ENCODE measurements at places on chromosomes 13 and 19.

GRCh38 chr19:3343619-3344502 lies 22.5 kb upstream of the NFIC start:
- peak; percentile 80 for DNase-seq

DNA sequence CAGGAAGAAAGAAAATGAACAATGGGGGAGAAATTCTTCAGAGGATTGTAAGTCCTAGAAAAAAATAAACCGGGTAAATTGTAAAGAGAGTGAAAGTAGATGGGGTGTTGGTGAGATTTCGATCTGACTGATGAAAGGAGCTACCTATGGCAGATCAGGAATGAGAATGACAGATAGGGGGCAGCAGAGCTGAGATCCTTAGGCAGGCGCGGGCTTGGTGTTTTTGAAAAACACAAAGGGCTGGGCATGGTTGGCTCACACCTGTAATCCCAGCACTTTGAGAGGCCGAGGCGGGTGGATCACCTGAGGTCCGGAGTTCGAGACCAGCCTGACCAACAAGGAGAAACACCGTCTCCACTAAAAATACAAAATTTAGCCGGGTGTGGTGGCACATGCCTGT lies 1468.6 kb upstream of the SLC10A2 start:
- no peak for DNase-seq

- DNase-seq = no peak
Measured at GRCh38 chr13:96025283-96025682, 27.9 kb downstream of the UGGT2 start.

DNA sequence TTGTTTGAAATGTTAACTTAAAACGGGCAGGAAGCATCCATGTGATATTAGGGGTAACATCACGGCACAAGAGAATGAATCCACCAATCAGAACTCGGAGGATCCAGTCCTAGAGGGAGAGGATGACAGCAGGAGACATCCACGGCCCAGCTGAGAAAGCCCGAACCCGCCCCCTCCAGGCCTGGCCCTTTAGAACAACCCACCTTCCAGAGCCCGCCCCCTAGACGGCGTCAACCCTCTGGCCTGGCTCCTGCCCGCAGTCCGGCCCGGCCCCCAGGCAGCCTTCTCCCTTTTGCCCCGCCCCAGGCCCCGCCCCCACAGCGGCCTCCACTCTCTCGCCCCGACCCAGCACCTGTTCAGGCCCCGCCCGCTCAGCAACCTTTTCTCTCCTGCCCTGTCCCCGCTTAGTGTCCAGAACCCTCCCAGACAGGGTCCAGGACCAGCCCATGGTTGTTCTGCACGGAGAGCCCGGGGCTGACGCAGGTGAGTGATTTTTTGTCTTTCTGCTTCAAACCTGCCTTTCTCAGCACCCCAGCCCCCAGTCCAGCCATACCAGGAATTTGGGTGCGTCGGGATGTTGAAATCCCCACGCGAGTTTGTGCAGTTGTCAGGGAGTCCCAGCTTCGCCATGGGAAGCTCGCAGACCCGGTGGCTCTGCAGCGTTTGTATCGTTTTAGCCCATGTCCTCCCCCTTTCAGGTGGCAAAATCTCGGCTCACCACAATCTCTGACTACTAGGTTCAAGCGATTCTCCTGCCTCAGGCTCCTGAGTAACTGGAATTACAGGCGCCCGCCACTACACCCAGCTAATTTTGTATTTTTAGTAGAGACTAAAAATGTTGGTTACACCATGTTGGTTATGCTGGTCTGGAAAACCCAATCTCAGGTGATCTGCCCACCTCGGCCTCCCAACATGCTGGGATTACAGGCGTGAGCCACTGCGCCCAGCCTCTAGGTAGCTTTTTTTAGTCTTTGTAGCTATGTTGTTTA lies 16.1 kb downstream of the ZNF816 start:
- DNase-seq = no peak

GRCh38 chr13:84684048-84684662 lies 801.9 kb upstream of the SLITRK1 start:
- DNase-seq = no peak

- no peak for DNase-seq
Measured at GRCh38 chr19:15934332-15935078, at the start of gene CYP4F11. TSS of gene CYP4F11 (minus strand) at chr19:15934529. CDS start at chr19:15934408, 121 bp downstream.

GRCh38 chr19:40232479-40232878 lies 6.0 kb upstream of the CCNP start:
- no peak for DNase-seq

- no peak for DNase-seq
Measured at GRCh38 chr19:9903336-9903735, 33.0 kb downstream of the OLFM2 start.

DNA sequence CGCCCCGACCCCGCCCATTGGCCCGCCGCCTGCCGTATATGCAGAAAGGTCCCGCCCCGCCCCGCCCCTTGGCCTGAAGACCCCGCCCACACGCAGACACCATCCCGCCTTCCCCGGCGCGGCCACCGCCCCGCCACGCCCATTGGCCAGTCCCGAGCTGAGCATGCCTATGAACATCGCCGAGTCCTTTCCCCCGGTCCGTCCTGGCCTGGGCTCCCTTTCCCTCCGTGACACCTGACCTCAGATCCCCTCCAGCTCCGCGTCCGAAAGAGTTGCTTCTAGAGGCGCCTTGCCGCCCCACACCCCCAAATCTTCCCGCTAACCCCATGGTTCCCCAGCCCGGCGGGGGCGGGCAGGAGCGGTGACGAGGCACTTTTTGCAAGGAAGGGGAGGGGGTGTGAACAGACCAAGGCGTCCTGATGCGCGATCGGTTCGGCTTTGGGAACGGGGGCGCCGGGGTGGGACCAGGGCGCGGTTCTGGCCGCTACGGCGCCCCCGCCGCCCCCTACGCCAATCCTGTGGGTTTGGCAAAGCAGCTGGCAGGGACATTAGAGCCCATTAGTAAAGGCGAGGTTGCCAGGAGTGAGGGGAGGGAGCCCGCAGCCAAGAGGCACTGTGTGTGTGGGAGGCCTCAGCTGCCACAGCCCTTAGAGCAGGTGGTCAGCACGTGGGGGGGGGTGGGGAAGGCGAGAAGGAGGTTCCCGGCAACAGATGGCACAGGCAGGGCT lies 406 bp upstream of the NUMBL start:
- DNase-seq = peak; percentile 76

GRCh38 chr19:46347985-46348384 lies 1.1 kb downstream of the PPP5C start:
- no peak for DNase-seq

DNA sequence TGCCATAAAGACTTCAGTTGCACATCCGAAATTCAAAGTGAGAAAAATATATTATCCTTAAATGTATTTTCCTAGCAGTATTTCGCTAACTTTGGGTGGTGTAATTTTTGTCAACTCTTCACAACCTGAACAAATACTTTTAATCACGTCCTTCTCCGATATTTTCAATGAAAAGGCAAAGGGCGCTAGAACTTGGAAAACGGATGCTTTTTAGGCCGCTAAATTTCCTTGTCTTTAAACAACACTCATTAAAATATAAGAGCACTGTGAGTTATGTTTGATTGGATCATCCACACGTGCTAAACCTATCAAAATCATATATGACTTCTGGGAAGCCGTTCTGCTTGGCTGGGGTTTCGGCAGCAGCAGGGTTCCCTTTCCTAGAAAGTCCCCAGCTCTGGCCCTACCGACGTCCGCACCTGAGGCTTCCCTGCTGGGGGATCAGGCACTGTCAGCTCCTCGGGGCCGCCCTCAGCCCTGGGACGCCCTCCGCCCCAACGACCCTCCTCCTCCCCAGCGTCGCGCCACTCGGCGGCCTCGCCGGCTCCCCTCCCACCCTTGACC lies 462 bp upstream of the MPHOSPH8 start:
- no peak for DNase-seq

GRCh38 chr19:2235381-2236063 lies 607 bp downstream of the PLEKHJ1 start:
- DNase-seq = no peak

DNA sequence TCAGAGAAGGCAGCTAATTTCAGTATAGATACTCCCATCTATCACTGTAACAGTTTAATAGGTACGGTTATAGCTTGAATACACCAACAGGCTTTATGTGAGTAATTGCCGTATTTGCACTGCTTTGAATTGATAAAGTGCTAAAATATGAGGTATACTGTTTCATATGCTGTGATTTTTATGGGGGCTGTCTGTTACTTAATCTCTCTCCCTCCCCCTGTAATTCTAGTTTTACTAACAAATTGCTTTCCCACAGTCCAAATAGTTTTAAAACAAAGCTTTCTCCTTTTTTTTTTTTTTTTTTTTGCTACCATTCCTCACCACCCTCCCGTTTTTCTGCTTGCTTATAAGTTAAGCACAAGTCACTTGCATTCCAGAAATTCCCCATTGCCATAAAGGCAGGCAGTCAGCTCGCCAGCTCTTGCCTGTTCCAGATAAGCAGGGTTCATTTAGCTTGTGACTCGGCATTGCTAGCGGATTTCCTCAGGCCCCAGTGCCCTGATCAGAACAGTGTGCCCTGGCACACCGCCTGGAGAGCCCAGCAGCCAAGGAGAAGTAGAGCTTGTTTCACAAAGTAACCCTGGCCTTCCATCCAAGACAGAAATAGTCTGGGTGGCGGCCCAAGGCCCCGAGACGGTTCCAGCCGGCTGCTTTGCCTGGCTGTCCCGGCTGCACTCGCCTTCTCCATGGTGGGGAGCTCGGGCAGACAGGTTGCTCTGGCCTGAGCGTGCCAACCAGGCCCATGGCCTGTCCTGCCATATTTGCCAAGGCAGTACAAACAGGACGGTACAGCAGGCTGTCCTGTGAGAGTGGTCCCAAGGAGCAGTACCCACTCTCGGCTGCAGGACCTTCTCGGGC lies 43.5 kb upstream of the NPAS1 start:
- no peak for DNase-seq

DNA sequence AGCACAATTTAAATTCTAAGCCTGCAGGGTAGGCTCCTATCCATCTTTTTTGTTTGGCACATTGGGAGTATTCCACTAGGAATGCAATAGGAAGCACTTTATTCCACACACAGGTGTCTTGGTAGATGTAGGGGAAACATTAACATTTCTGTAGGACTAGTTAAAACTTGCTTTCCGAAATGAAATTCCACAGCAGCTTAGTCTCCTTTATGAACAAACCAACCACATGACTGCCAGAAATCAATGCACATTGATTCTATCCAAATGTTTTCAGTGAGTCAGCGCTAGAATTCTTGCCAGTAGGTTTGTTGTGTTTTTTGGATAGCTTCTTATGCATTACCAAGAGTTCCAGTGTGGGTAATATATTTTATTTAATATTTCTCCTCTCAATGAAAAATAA lies 207.9 kb upstream of the CSNK1A1L start:
- DNase-seq = no peak

DNA sequence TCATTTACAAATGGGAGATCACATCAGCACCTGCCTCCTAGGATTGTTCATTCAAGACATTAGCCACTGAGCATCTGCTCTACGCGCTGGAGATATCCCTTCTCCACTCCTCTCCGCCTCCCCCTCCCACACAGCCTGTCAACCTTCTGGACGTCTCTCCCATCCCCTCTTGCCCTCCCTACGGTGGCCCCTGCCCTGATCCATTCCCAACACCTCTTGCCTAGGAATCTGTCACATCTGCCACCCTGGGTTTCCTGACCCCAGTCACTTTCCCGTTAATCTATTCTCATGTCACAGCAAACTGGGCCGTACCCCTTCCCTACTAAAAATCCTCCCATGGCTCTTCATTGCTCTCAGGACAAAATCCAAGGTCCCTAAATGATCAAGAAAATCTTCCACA lies 10.3 kb downstream of the DYRK1B start:
- no peak for DNase-seq

DNA sequence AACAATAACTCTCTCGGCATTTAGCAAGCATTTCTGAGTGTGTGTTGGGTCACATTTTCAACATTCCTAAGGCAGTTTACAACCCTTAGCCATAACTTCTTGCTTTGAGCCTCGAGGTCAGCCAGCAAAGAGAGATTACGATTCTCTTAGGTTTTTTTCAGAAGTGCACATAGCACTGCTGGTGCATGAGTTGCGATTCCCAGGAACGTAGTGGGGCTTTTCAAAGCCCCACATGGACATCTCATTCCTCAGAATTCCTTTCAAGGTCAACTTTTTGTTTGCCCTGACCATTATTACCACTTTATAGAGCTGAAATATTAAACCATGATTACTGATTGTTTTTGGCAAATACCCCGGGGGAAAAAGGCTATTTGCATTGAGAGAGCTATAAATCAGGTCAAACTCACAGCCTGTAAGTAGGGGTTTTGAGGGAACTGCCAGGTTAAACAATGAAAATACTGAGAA lies 705.3 kb downstream of the GPC5 start:
- no peak for DNase-seq

GRCh38 chr13:37561031-37561430 lies 37.5 kb downstream of the POSTN start:
- DNase-seq = no peak

GRCh38 chr19:33401683-33402420 lies 28.3 kb downstream of the CEBPG start:
- no peak for DNase-seq

DNA sequence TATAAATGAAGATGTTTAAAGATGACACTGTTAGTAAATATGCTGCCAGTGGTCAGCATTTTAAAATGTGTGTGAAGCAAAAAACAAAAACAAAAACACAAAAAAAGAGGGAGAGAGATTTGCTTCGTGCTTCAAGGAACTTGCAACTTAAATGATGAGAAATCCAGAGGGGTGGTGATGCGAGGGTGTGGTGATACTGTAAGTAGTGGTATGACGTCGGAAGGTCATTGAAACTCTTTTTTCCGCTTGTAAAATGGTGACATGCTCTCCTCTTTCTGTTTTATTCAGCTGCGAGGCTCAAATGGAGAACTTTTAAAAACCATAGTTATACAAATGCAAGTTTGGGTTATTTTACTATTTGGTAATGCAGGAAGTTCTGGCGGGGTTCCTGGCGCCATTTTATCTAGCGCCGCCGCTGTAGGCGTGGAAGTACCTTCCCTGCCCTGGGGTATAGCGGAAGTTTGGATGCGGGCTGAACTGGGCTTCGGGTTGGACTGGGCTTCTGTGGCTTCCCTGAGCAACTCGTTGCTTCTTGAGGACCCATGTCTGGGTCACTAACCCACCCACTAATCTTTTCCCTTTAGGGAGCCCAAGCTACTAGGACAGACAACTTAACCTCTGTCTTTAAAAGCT lies 34.8 kb downstream of the DGKH start:
- no peak for DNase-seq

- no peak for DNase-seq
Measured at GRCh38 chr13:41426047-41426446, 31.3 kb upstream of the RGCC start.

GRCh38 chr13:44106266-44107152 lies 226.8 kb downstream of the LACC1 start:
- no peak for DNase-seq

GRCh38 chr19:17078920-17079709 lies 3.5 kb downstream of the MYO9B start:
- no peak for DNase-seq
